PC-9 (cell line): ENCODE measurements at places on chromosomes 3 and 15. TPM values are rescaled to one million over a fixed set of nuclear protein-coding genes. Genes with fewer than 3 reads are reported as not detected.

- H3K27me3 ChIP-seq: peaks cover 17% of the 10 kb centered on the region; the same call in 1 of the 2 replicates
- H3K27ac ChIP-seq: no peak overlapping the region
- no peak overlapping the region for H3K4me3 ChIP-seq
- no peak for DNase-seq
- H3K36me3 ChIP-seq: no peaks in the 10 kb centered on the region
These were observed 141.0 kb downstream of the NSMCE3 start for GRCh38 chr15:29128671-29129070.

DNA sequence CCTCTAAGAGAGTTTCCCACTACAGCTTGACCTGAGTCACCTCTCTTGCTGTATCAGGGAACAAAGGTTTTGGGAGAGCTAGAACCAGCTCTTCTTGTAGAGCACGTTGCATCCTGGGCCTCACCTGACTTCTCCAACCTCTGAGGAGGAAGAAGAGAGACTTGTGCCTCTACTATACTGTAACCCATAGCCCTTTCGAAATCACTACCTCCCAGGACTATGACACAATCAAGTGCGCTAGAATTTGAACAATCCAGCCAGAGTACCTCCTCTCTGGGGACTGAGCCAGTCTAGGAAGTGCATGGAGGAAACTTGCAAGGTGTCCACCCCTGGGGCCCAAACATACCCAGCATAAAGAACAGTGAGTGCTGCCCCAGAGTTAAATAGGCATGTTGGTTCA is 192.8 kb upstream of the BHLHE40 start:
- H3K4me3 ChIP-seq: no peak overlapping the region
- DNase-seq: peak; percentile 7
- peak overlapping the region; percentile 34; the same call in 1 of the 2 replicates for H3K27ac ChIP-seq
- H3K4me1 ChIP-seq: peaks cover 14% of the 10 kb centered on the region; the same call in 1 of the 2 replicates
- H3K36me3 ChIP-seq: no peaks in the 10 kb centered on the region
- no peaks in the 10 kb centered on the region for H3K27me3 ChIP-seq

Gene ADIPOQ
- total RNA-seq: not detected in 2 replicates

DNA sequence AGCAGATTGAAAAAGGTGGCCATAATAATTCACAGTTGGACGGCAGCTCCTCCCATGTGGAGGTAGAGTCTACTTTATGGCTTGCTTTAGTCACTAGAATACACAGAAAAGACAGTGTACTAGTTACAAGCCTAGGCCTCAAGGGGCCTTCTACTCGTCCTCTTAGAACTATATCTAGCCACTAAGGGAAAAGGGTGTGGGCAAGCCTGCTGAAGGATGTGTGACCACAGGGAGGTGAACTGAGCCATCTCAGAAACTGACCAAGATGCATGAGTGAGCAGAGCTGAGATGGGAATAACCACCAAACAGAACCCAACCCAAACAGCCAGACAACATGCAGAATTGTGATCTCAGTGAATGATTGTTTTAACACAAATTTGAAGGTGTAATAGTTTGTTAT is 335.6 kb upstream of the LMCD1 start:
- no peaks in the 10 kb centered on the region for H3K27me3 ChIP-seq
- H3K27ac ChIP-seq: no peak overlapping the region
- no peak overlapping the region for H3K4me3 ChIP-seq
- no peaks in the 10 kb centered on the region for H3K4me1 ChIP-seq
